Activated T-helper 2 cell treated with anti-CD3 and anti-CD28 coated beads, Interferon-gamma antibody, Interleukin-2, Interleukin-4, amounts not matched to agents 10 μg/mL and 5 μg/mL and 100 μg/mL, durations not matched to agents 14 hours and 24 hours and 36 hours (primary cell): ENCODE measurements at places on chromosomes 3 and 15. TPM values are rescaled to one million over a fixed set of nuclear protein-coding genes. Genes with fewer than 3 reads are reported as not detected.

DNA sequence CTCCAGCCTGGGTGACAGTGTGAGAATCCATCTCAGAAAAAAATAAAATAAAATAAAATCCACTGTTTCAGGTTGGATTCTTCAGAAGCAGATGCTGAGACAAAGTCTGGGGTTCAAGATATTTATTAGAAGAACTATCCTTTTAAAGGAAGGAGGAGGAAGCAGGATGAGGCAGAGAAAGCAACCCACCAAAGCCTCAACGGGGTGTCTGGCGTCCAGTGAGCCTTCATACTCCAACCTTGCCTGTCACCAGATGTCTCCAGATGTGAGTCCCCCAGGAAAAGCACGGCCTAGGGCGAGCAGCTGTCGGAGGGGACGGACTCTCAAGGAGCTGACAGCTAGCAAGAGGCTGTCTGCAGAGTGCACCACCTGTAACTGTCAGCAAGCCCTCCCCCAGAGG, 37.3 kb downstream of the MB21D2 start:
- H3K27ac ChIP-seq, result no peak overlapping the region
- no peak for DNase-seq
- H3K4me1 ChIP-seq, result peaks cover 12% of the 10 kb centered on the region
- peaks cover 2% of the 10 kb centered on the region for H3K27me3 ChIP-seq
- H3K36me3 ChIP-seq, result peaks cover 2% of the 10 kb centered on the region

GRCh38 chr3:5051772-5052171, 70.3 kb upstream of the ARL8B start:
- H3K4me3 ChIP-seq, result no peak overlapping the region
- H3K4me1 ChIP-seq, result peaks cover 28% of the 10 kb centered on the region
- H3K36me3 ChIP-seq, result peaks cover 13% of the 10 kb centered on the region
- no peaks in the 10 kb centered on the region for H3K27me3 ChIP-seq
- no peak for DNase-seq
- H3K27ac ChIP-seq, result peak overlapping the region; percentile 21

GRCh38 chr3:148223266-148223665, 474.4 kb upstream of the AGTR1 start:
- H3K36me3 ChIP-seq, result no peaks in the 10 kb centered on the region
- H3K4me3 ChIP-seq, result no peak overlapping the region
- H3K27me3 ChIP-seq, result no peaks in the 10 kb centered on the region
- H3K4me1 ChIP-seq, result no peaks in the 10 kb centered on the region
- no peak overlapping the region for H3K27ac ChIP-seq
- no peak for DNase-seq

DLL4 gene
- total RNA-seq, result 0.14 and 0.37 TPM in 2 replicates

CCDC191 gene
- total RNA-seq, result 0.68 and 0.76 TPM in 2 replicates

- no peak overlapping the region for H3K27ac ChIP-seq
- H3K36me3 ChIP-seq, result no peaks in the 10 kb centered on the region
- no peak for DNase-seq
- peaks cover 18% of the 10 kb centered on the region for H3K27me3 ChIP-seq
Observed at GRCh38 chr3:58994746-58995330, 55.0 kb downstream of the CFAP20DC start.

AMT gene
- 3.9 and 5.0 TPM in 2 replicates for total RNA-seq

SLC41A3 gene
- 13.1 and 14.7 TPM in 2 replicates for total RNA-seq

- H3K4me1 ChIP-seq, result peaks cover 30% of the 10 kb centered on the region
- DNase-seq, result no peak
- H3K4me3 ChIP-seq, result no peak overlapping the region
- H3K27me3 ChIP-seq, result no peaks in the 10 kb centered on the region
- H3K36me3 ChIP-seq, result peaks cover 34% of the 10 kb centered on the region
Observed at GRCh38 chr3:52458031-52458760, 2.8 kb downstream of the NISCH start.

DNA sequence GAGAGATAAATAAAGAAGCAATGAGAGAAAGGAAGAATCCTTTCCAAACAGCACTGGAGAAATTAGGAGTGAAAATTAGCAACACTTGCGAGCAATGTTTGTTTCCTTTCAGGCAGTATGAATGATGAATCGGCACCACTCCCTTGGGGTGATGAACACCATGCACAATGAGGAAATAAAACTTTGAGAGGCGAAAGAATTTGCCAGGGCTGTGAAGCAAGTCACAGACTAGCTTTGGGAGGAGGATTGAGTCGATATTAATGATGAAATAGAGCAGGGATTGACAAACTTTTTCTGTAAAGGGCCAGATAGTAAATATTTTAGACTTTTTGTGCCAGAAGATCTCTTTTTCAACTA, 237.7 kb downstream of the AGBL1 start:
- H3K27me3 ChIP-seq, result peaks cover 9% of the 10 kb centered on the region
- no peak overlapping the region for H3K27ac ChIP-seq
- no peaks in the 10 kb centered on the region for H3K36me3 ChIP-seq
- H3K4me3 ChIP-seq, result no peak overlapping the region

DNA sequence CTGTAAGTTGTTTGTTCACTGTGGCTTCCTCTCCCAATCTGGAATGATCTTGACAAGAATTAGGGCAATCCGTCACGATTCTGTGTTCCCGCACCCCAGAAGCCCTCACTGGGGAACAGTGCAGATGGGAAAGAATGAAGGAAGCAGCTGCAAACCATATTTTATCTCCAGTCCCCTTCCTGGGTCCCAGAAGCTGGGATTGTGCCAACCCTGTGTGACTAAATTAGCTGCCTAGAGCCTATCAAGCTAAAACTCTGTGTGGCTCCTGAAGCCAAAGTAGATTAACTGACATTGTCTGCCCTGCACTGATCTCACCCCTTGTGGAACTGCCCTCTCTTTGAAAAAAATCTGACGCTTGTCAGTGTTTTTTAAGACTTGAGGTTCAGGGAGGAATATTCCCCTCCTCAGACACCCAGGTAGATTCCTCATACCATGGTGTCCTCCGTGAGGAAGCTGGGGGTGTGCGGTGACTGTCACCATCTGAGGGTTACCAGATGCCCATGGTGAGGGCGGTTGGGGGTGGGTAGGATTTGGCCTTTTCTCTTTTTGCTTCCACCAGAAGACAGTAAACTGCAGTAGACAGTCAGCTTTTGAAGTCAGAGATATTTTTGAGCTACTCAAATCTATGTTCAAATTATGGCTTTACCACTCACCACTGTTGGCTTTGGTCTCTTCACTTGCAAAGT, 358.3 kb upstream of the TPM1 start:
- no peak for DNase-seq
- no peaks in the 10 kb centered on the region for H3K4me1 ChIP-seq
- H3K36me3 ChIP-seq, result no peaks in the 10 kb centered on the region
- no peak overlapping the region for H3K4me3 ChIP-seq
- no peak overlapping the region for H3K27ac ChIP-seq
- H3K27me3 ChIP-seq, result peaks cover 5% of the 10 kb centered on the region

TMF1 gene
- total RNA-seq, result 35.7 and 38.9 TPM in 2 replicates

PRSS50 gene
- total RNA-seq, result not detected in 2 replicates

SLC22A13 gene
- 0.51 and 0.78 TPM in 2 replicates for total RNA-seq

CSTA gene
- total RNA-seq, result not detected in 2 replicates
